ENCODE measurements at places on chromosomes 13 and 19.

DNA sequence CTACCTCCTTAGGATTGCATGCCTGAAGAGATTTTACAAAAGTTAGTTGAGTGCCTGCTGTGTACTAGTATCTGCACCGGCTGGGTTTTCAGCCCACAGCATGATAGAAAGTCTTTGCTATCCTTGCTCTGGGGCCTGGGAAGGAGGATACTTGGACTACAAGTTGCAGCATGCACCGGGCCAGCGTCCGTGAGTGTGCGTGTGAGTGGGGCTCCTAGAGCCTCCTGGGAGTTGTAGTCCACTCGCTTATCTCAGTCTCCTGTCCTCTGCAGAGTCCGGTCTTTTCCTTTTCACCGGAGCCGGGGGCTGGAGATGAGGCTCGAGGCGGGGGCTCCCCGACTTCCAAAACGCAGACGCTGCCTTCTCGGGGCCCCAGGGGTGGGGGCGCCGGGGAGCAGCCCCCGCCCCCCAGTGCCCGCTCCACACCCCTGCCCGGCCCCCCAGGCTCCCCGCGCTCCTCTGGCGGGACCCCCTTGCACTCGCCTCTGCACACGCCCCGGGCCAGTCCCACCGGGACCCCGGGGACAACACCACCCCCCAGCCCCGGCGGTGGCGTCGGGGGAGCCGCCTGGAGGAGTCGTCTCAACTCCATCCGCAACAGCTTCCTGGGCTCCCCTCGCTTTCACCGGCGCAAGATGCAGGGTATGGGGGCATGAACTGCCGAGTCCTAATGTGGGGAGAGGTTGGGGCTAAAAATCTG, 20.6 kb downstream of the BRSK1 start:
- no peak for DNase-seq

- no peak for DNase-seq
Measured at GRCh38 chr13:73235385-73235784, 176.6 kb downstream of the KLF5 start.

GRCh38 chr19:4692251-4693077, 22.3 kb upstream of the MYDGF start:
- DNase-seq = no peak

DNA sequence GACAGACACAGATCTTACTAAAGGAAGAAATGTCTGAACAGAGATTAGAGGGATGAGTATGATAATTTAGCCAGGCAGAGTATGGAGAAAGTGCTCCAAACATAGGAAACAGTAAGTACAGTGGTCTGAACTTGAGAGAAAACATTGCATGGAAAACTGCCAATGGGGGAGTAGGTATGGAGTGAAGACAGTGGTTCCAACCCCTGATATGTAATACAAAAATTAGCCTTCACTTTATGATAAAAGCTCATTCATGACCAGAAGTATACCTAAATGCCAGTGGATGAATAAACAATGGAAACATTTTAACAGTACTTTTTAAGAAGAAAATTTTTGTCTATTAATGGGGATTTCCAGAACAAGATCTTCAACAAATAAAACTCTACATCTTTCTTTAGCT, 334.0 kb downstream of the DIAPH3 start:
- no peak for DNase-seq

DNA sequence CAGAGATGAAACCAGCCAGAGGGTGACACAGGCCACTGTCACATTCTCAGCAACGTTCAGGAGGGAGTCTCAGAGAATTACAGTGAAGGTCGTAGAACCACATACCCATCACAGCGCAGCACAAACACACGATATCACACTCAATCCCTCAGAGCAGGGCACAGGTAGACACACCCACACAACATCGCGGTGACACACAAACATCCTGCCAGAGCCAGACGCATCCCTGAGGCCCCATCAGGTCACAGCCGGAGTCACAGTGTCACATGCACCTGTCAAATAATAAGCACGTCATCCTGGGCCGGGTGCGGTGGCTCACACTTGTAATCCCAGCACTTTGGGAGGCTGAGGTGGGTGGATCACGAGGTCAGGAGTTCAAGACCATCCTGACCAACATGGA, 17.5 kb downstream of the ELAVL3 start:
- DNase-seq = peak; percentile 7

DNA sequence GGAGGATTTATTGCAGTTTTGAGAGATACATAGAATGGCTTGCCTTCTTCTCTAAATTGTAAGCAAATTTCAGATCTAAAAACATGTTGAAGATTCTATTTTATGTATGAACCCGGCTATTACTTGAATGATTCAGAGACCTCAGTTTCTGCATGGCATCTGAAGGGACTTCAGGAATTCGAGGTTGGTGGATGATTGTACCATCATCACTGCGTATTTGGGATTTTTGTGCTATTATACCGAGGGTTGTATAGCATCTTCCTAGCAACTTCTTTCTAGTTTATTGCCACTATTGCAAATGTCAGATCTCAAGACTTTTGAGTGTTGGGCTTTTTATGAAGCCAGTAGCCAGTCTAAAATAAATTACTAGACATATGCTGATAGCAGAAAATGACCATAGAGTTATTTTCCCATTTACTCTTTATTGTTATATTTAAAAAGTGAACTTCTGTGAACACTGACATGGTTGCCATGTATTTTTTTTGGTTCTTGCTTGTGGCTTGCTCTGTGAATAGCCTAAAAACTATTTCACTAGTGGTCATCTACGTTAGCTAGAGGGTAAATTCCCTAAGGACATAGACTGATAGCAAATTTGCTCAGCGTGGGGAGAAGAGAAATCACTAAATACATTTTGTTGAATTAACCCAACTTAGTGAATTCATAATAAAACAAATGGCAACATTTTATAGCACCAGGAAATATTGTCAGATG, 70.6 kb upstream of the KLF12 start:
- DNase-seq = no peak

DNA sequence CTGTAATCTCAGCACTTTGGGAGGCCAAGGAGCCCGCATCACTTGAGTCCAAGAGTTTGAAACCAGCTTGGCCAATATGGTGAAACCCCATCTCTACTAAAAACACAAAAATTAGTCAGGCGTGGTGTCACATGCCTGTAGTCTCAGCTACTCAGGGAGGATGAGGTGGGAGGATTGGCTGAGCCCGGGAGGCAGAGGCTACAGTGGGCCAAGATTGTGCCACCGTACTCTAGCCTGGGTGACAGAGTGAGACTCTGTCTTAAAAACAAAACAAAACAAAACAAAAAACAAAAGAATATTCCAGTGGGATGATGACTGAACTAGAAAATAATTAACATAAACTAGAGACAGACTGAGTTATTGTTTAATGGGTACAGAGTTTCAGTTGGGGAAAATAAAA, 81.7 kb upstream of the ABCC4 start:
- no peak for DNase-seq

DNA sequence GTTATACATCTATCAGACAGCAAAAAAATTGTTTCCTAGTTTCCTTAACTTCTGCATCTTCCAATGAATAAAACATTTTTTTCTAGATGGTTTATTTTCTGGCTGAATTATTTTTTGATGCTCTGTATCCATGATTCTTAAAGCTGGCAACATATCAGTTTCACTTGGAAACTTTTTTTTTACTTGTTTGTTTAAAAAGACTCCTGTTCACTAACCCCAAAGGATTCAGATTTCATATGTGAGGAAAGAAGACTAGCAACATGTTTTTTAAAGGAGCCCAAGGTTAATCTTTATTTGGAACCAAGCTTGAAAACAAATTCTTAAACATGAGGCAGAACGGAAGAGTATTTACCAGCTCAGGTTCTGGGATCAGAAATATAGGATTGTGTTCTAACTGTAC, 632.3 kb downstream of the SLITRK6 start:
- no peak for DNase-seq

GRCh38 chr13:75870397-75870903, 234.3 kb downstream of the LMO7 start:
- no peak for DNase-seq

GRCh38 chr19:51594774-51595109, 23.7 kb downstream of the ZNF175 start:
- DNase-seq = no peak

GRCh38 chr19:24098359-24098758, 11.4 kb downstream of the ZNF254 start:
- DNase-seq = no peak

GRCh38 chr13:30971575-30971974, 39.1 kb downstream of the TEX26 start:
- no peak for DNase-seq

- DNase-seq = no peak
Measured at GRCh38 chr13:32098272-32098671, 66.7 kb downstream of the FRY start.

DNA sequence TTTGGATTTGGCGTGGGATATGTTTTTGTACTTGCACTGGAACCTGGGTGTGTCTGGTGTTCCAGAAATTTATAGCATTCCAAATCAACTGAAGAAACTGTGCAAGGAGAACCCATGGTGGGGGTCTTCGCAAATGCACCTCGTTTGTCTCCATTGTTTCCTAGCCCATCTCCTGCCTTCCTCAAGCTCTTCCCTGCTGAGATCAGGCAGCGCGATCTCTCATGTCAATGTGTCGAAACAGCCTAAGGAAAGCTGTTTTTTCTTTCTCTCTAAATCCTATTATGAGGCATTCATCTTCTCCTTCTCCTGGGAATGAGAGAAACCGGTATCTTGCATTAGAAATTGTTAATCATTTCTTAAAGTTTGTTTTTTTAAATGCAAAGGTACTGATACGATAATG, 131.0 kb downstream of the KLF5 start:
- no peak for DNase-seq

GRCh38 chr13:75145927-75146326, 336.0 kb downstream of the TBC1D4 start:
- no peak for DNase-seq

GRCh38 chr19:48113190-48113917, 2.7 kb upstream of the PLA2G4C start:
- no peak for DNase-seq

- no peak for DNase-seq
Measured at GRCh38 chr19:54188215-54188871, 1.0 kb downstream of the MBOAT7 start.

DNA sequence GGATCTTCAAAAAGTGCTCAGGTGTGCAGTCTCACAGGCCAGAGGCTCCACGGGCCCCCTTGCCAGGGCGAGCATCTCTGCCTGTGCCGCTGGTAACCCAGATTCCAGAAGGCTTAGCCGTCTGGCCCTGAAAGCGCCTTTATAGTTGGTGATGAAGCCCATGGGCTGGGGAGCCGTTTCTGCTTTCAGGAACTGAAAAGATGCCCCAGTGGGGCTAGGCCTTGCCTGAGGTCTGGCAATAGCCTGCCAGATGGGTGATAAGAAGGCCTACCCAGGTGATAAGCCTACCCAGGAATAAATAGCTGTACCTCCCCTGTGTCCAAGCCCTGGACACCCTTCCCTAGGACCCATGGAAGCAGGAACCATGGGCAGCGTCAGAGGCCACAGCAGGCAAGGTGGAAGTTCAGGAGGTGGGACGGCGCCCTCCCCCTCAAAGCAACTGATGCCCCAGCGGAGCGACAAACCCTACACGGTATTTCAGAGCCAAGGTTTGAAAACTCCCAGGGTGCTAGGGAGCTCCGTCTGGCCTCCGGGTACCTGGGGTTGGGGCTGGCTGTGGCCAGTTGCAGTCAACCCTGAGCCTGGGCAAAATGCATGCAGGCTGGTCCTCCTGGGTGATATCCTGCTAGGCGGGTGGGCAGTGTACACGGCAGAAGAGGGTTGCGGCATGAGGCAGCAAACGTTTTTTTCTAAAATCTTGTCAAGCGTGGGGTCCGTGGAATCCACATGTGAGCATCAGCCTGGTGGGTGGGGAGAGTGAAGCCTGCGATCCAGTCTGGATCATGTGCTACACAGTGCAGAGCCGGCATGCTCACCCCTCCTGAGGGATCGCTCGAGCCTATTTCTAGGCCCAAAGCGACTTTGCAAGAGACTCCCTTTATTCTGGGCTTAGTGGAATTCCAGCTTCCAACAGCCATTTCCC, 45.3 kb downstream of the ACTN4 start:
- DNase-seq = no peak

GRCh38 chr13:74678308-74678965, 544.2 kb upstream of the KLF12 start:
- no peak for DNase-seq

- DNase-seq = no peak
Measured at GRCh38 chr19:31451686-31452330, 102.6 kb upstream of the TSHZ3 start.

DNA sequence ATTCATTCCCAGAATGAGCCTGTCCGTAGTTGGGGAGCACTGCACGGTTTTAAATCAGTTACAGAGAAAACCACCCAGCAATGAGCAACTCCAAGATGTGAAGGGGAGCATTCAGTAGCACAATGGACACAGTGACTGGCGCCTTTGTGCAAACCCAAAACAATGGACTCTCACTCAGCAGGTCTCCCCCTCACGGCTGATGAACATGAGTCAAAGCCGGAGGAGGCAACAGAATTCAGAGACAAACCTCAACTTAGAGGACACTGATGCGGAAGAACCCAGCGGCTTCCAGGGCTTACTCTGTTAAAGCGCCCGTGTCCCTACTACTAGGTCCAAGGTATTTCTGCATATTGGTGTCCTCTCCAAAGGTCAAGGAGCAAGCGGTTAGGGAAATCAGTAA, 17.7 kb downstream of the PLEKHF1 start:
- no peak for DNase-seq

GRCh38 chr13:46961719-46962118, 64.9 kb upstream of the HTR2A start:
- peak; percentile 46 for DNase-seq

DNA sequence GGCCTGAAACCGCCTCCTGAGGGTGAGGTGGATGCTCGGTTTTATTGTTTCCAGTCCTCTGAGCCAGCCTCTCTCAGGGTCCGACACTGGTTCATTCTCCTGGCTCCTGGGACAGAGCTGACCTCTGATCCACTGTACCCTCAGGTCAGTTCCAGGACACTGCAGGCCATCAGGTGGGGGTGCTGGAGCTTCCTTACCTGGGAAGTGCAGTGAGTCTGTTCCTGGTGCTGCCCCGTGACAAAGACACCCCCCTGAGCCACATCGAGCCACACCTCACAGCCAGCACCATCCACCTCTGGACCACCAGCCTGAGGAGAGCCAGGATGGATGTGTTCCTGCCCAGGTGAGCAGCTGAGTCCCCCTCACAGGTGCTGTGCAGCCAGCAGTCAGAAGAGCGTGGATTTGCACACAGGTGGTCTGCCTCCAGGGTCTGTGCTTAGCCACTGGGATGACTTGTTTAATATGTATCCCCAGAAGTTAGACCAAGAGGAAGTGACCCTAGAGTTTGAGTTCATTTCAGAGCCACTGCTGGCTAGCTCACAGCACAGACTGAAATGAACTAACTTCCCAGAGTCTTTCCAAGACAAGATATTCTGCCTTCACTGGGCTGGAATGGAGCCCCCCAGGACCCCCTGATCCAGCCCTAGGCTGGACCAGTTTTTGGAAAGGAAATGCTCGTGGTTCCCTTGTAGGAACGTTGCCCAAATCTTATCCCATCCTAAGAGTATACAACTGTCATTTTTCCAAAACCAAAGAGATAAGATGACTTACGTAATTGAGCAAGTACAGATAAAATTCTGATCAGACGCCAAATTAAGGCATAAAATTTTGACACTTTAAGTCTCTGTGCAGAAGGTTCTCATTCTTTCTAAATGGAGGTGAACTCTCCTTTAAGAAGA, 8.8 kb downstream of the SERPINE3 start:
- no peak for DNase-seq

- no peak for DNase-seq
Measured at GRCh38 chr19:51702103-51702824, 9.1 kb downstream of the SPACA6 start.

- DNase-seq = no peak
Measured at GRCh38 chr13:92775658-92776057, 450.9 kb upstream of the GPC6 start.

- DNase-seq = no peak
Measured at GRCh38 chr19:54616821-54617560, 13.3 kb upstream of the LILRB1 start.

Data from GM12891 (cell line).